ENCODE measurements at places on chromosomes 16 and 17.

- H3K36me3 ChIP-seq: no peaks in the 10 kb centered on the region
- H3K27me3 ChIP-seq: no peaks in the 10 kb centered on the region
- no peak overlapping the region for H3K4me3 ChIP-seq
- no peak overlapping the region for H3K27ac ChIP-seq
- H3K4me1 ChIP-seq: peaks cover 4% of the 10 kb centered on the region
These were observed 52.6 kb downstream of the PIMREG start for GRCh38 chr17:6496640-6497441.

- no peaks in the 10 kb centered on the region for H3K27me3 ChIP-seq
- no peak for DNase-seq
- H3K4me3 ChIP-seq: no peak overlapping the region
- H3K27ac ChIP-seq: no peak overlapping the region
These were observed 84.3 kb downstream of the CYTH1 start for GRCh38 chr17:78697554-78698343.

GRCh38 chr17:12996357-12996756 lies 21.5 kb downstream of the ELAC2 start:
- H3K4me3 ChIP-seq: no peak overlapping the region
- H3K27ac ChIP-seq: no peak overlapping the region
- H3K27me3 ChIP-seq: no peaks in the 10 kb centered on the region
- H3K4me1 ChIP-seq: no peaks in the 10 kb centered on the region
- H3K36me3 ChIP-seq: peaks cover 10% of the 10 kb centered on the region

DNA sequence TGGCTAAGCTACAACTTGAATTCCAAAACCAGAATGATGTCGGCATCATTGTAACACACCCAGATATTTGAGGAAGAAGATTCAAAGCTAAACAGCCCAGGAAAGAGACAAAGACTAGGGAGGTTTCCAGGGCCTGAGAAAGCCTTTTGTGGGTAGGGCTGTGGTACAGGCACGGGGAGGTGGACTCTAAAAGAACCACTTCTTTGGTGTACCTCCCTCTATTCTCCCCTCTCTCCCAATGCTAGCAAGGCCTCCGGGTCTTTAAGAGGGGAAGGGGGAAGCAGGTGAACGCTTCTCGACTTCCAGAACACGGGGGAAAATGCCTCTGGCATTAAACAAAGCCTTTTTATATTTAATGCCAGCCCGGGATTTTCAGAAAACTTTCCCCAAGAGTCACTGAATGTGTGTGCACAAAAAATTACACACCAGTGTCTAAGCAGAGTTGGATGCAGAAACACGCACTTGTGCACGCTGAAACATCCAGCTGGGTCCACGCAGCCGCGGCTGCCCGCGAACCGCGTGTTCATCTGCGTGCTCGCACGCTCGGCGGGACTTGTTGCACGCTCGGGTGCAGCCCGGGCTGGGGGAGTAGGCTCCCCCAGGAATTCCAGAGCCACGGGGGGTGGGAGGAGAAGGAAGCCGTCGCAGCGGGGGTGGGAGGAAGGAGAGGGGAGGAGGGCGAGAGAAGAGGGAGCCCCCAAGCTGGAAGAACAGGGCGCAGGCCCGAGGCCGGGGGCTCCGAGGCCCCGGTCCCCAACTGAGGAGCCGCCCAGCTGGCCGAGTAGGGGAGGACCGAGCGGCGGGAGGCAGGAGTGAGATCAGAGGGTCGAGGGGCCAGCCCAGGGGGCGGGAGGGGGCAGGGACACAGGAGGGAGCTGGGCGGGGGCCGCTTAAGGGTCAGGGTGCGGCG lies 20.1 kb upstream of the ZNF423 start:
- no peaks in the 10 kb centered on the region for H3K27me3 ChIP-seq
- no peak overlapping the region for H3K4me3 ChIP-seq
- no peak overlapping the region for H3K27ac ChIP-seq
- peak; percentile 72 for DNase-seq

GRCh38 chr16:86956437-86956836 lies 360.8 kb downstream of the C16orf95 start:
- DNase-seq: no peak
- no peak overlapping the region for H3K4me3 ChIP-seq
- no peaks in the 10 kb centered on the region for H3K27me3 ChIP-seq

Data from kidney (tissue), 22 donors.